ENCODE measurements at places on chromosomes 1 and 21. TPM values are rescaled to one million over a fixed set of nuclear protein-coding genes. Genes with fewer than 3 reads are reported as not detected.

The SPRR5 gene
- not detected for polyA plus RNA-seq

The ERG gene
- 1.0 TPM for polyA plus RNA-seq

The FCRL6 gene
- polyA plus RNA-seq, result 0.08 TPM

The FNDC10 gene
- 40.0 TPM for polyA plus RNA-seq

The TSSK3 gene
- 1.2 TPM for polyA plus RNA-seq

The NTNG1 gene
- polyA plus RNA-seq, result 1.2 TPM

The OR2L8 gene
- polyA plus RNA-seq, result not detected

The PLA2G2C gene
- not detected for polyA plus RNA-seq

The PLPPR4 gene
- 0.74 TPM for polyA plus RNA-seq

The COL16A1 gene
- polyA plus RNA-seq, result 3.4 TPM

GRCh38 chr1:198295971-198296370 lies 139.2 kb downstream of the NEK7 start:
- no peaks in the 10 kb centered on the region for H3K36me3 ChIP-seq
- H3K27me3 ChIP-seq, result no peaks in the 10 kb centered on the region
- no peak overlapping the region for H3K4me3 ChIP-seq

GRCh38 chr1:35600593-35600992 lies 27.5 kb downstream of the TFAP2E start:
- DNase-seq, result no peak
- no peaks in the 10 kb centered on the region for H3K4me1 ChIP-seq
- 0 out of 2 replicates have a peak, but pooled peaks cover 8% of the 10 kb centered on the region for H3K36me3 ChIP-seq

DNA sequence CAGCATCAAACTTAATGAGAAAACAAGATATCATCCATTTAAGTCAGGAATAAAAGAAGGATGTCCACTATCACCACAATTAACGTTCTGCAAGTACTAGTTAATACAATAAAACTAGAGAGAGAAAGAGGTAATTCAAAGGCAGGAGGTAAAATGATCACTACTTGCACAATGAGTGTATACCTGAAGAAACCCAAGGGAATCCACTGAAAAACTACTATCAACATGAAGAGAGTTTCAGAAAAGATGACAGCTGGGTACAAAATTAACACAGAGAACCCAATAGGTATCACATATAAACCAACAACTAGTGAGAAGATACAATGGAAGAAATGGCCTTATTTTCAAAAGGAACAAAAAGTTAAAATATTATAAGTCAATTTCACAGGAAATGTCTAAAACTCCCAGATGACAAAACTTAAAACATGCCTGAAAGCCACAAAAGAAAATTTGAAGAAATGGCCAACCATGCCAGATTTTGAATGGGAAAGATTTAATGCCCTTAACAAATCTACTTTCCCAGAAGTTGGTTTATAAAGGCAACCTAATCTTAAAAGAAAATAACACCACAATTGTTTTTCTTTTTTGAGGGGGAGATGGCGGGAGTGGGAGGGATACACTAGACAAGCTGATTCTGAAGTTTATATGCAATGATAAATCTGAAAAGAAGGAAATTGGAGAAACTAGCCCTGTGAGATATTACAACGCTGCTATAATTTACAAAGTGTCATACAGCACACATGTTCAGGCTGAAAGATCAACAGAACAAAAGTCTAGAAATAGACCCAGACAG lies 17.8 kb downstream of the VPS26C start:
- no peak overlapping the region for H3K27ac ChIP-seq
- no peaks in the 10 kb centered on the region for H3K27me3 ChIP-seq
- DNase-seq, result no peak

DNA sequence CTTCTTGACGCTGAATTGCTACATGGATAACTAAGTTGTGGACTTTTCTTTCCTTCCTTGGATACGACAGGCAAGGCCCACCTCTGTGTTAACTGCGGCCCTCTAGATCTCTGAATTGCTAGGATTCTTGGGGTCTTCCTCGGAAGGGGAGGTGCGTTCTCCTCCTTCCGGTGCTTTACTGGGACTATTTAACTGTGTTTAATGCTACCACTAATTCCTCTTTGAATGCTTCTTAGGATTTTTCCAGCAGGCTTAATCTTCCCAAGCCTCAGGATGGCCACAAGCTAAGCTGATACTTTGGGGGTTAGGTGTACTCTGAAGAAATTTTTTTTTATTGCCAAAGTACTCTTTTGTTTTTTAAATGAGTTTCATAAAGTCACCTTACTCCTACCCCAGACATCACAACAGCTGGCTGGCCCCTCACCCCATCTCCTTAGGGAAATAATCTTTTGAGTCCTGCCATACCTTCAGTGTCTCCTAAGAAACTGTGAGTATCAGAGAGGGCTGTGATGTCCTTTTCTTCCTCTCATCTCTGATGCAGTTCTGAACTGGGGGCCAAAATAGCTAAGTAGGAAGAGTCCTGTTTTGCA lies 21.4 kb downstream of the KIRREL1 start:
- H3K36me3 ChIP-seq, result no peaks in the 10 kb centered on the region
- DNase-seq, result no peak
- peaks cover 44% of the 10 kb centered on the region for H3K4me1 ChIP-seq
- no peaks in the 10 kb centered on the region for H3K27me3 ChIP-seq
- no peak overlapping the region for H3K4me3 ChIP-seq

GRCh38 chr1:235004840-235005391 lies 123.7 kb downstream of the TOMM20 start:
- H3K27me3 ChIP-seq, result no peaks in the 10 kb centered on the region
- no peaks in the 10 kb centered on the region for H3K4me1 ChIP-seq
- no peaks in the 10 kb centered on the region for H3K36me3 ChIP-seq
- DNase-seq, result no peak
- no peak overlapping the region for H3K4me3 ChIP-seq
- no peak overlapping the region for H3K27ac ChIP-seq

DNA sequence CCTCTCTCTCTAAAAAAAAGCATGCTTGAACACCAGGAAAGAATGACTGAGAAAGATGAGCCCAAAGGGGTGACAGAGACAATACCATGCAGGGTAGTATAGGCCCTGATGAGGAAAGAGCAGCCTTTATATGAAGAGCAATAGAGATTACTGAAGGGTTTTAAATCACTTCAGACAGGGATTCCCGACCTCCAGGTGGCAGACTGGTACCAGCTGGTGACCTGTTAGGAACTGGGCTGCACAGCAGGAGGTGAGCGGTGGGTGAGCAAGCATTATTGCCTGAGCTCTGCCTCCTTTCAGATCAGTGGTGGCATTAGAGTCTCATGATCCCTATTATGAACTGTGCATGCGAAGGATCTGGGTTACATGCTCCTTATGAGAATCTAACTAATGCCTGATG lies 30.8 kb upstream of the GTF2B start:
- no peak overlapping the region for H3K4me3 ChIP-seq
- no peaks in the 10 kb centered on the region for H3K4me1 ChIP-seq
- H3K27ac ChIP-seq, result no peak overlapping the region
- H3K36me3 ChIP-seq, result no peaks in the 10 kb centered on the region
- no peak for DNase-seq

DNA sequence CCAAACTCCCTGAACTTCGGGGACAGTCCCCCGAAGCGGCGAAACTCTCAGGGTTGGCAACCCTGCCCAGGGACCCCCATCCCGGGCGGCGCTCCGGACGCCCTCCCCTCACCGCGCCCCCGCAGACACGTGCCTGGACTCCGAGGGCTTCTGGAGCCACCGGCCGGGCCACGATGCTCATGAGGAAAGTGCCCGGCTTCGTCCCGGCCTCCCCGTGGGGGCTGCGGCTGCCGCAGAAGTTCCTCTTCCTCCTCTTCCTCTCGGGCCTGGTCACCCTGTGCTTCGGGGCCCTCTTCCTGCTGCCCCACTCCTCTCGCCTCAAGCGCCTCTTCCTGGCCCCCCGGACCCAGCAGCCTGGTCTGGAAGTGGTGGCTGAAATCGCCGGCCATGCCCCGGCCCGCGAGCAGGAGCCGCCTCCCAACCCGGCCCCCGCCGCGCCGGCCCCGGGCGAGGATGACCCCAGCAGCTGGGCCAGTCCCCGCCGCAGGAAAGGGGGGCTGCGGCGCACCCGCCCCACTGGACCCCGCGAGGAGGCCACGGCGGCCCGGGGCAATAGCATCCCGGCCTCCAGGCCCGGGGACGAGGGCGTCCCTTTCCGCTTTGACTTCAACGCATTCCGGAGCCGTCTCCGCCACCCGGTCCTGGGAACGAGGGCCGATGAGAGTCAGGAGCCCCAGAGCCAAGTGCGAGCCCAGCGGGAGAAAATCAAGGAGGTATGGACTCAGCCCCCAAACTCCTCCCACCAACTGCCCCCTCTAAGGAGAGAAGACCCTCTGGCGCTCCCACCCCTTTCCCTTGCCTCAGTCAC lies 1.2 kb downstream of the MAN1C1 start:
- no peaks in the 10 kb centered on the region for H3K36me3 ChIP-seq
- H3K4me1 ChIP-seq, result peaks cover 6% of the 10 kb centered on the region
- H3K4me3 ChIP-seq, result peak overlapping the region; percentile 62
- DNase-seq, result no peak

DNA sequence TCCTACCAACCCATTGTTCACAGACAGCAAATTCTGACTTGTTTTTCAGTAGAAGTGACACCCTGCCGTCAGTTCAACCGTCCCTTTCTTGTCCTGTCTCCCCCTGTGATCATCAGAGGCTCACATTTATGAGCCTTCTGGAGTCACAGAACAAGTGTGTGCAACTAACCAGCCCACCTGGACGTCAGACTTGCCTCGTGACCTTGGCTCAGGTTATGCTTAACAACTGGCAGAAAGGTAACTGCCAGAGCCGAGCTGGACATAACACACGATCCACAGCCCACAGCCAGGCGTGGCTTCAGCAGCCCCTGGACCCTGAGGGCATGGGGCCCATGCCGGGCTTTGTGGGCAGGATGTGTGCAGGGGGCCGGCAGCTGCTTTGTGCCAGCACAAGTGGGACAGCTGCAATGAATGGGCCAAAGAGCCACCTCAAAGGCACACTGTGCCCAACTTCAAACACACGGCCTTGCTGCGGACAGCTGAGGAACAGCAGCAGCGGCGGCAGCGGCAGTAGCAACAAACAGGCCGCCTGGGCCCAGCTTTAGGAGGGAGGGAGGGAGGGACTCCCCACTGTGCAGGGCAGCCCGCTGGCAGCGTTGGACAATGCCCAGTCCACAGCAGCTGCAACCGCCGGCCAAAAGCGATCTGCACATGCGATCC lies 103.9 kb downstream of the ZBTB18 start:
- no peaks in the 10 kb centered on the region for H3K27me3 ChIP-seq
- H3K27ac ChIP-seq, result no peak overlapping the region
- no peak for DNase-seq
- H3K4me3 ChIP-seq, result no peak overlapping the region
- no peaks in the 10 kb centered on the region for H3K4me1 ChIP-seq
